ENCODE measurements at places on chromosomes 3 and 15.

DNA sequence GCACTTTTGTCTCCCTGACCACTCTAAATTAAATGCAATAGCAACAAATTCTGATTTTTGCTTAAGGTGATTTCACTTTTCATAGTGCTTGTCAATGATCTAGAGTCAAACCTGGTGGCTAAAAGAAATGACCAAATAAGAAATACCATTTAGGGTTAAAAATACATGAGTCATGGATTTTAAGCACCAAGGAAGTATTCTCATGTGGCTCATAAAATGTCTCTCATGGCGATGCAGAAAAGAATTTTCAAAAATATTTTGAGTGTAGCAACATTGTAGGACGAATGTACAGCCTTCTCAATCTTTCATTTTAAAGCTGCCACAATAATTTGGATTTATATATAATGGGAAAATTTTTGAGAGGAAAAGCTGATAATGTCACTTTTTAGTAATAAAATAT lies 193.6 kb downstream of the EPHA3 start:
- no peak for DNase-seq

- no peak for DNase-seq
Measured at GRCh38 chr3:160840590-160840989, 84.6 kb downstream of the PPM1L start.

GRCh38 chr15:58019503-58020376 lies 45.8 kb downstream of the ALDH1A2 start:
- no peak for DNase-seq

- no peak for DNase-seq
Measured at GRCh38 chr3:156602424-156602823, 47.5 kb upstream of the SSR3 start.

DNA sequence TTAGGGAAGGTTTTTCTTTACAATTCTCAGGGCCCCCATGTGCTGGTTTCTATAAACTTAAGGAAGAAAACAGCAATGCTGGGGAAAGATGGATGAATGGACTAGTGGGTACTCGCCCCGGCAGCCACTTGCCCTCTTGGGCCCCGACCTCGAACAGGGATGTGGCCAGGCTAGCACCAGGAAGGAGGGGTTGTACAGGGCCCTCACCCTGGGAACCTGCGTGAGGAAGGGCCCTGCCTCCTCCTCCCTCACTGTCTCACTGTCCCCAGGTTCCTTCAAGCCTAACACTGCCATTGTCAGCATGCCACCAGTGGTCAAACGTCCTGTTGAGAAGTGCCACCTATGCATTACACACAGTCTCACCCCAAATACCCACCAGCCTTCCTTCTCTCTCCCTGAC lies 9.1 kb downstream of the ADAMTS17 start:
- DNase-seq = no peak

DNA sequence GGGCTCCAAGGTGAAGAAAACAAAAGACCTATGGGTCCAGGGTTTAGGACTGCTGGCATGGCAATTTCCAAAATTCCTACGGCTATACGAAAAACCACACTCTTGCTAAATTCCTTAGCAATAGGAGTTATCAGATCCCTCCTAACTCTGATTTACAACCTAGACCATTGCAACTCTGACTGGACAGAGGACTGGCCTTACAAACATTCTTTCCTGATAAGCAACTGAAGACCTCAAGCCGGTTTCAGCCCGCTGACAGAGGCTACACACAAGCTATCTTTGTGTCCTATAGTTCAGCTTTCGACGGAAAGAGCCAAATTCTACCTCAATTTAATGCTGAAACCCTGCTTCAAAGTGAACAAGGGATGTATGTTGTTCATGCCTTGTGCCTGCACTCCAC lies 38.3 kb upstream of the AGBL1 start:
- DNase-seq = no peak

DNA sequence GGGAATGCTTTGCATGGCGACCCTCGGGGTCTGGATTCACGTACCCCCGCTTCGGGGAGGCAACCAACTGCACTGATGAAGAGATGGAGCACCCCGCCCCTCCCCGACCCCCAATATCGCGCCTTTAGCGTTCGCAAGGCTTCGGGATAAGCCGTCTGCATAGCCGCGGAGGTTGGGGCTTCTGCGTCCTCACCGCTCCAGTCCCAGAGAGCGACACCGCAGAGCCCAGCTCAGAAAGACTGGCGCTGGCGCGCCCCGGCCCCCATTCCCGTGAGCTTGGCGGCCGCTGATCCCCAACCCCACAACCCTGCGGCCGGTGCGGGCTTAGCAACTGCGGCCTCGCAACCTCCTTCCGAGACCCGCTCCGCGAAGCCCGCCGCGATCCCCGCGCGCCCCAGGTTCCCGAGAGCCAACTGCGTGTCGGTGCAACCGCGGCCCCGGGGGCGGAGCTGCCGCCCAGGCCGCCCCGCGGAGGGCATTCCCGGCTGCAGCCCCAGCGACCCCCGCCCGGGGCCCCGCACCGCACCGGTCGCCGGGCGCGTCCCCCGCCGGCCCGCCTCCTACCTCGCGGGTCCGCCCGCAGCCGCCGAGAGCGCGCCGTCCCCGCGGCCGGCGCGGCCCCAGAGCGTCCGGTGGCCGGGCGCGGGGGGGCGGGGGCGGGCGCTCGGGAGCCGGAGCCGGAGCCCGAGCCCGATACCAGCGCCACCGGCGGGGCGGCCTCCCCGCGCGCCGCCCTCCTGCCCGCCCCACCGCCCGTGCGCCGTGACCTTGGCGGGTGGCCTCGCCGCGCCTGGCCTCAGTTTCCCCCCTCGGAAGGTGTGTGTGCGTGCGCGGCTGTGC lies 79.5 kb downstream of the IQSEC1 start:
- no peak for DNase-seq

DNA sequence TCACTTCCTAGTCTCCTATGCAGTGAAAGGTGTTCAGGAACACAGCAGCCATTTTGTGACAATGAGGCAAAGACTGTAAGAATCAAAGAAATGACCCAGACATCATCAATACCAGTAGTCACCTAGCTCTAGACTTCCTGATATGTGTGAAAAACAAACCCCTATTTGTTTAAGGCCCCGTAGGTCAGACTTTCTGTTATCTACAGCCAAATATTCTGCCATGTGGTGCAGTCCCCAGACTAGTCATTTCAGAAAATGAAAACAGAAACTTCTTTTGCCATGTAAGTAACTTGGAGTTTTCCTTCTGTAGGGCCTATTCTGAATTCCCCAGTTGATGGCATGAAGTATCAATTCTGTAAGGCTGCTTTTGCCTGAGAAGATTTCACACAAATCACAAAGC lies 181.7 kb upstream of the SNTN start:
- DNase-seq = no peak

DNA sequence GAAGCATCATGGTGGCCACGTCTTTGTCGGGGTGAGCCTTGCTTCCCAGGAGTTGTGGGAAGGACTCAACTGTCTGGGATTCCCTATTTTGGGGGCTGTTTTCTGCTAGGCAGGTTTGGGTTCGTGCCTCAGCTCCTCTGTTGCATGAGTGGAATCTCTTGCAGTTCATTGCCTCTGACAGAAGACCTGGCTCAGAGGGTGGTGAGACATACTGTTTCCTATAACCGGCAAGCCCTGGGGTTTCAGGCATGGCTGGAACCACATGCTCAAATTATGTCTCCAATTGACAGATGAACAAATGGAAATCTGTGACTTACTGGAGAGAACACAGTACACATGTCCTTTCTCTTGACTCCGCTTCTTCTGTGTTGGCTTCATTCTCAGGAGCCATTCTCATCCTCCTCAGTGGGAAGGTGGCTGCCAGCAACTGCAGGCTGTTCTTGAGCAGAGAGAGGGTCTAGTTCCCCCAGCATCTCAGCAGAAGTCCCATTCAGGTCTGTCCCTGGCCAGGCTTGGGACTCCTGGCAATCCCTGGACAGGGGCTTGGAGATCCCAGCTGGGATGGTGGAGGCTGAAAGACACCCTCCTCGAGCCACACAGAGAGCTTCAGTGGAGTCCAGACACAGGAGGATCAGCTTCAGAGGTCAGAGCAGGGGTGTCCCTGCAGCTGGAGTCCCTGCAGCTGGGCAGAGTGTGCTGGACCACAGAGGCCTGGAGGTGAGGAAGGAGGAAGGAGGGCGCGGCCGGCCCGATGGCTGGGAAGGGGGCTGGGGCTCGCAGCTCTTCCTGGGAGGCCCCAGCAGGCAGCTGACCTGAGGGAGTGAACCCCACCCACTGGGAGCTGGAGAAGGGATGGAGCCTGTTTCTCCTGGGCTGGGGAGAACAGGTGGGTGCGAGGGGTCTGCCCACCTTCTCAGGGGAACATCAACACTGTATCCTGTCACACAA lies 97.6 kb downstream of the LSM3 start:
- no peak for DNase-seq

GRCh38 chr15:44066211-44066827 lies 128.8 kb downstream of the FRMD5 start:
- peak; percentile 72 for DNase-seq

DNA sequence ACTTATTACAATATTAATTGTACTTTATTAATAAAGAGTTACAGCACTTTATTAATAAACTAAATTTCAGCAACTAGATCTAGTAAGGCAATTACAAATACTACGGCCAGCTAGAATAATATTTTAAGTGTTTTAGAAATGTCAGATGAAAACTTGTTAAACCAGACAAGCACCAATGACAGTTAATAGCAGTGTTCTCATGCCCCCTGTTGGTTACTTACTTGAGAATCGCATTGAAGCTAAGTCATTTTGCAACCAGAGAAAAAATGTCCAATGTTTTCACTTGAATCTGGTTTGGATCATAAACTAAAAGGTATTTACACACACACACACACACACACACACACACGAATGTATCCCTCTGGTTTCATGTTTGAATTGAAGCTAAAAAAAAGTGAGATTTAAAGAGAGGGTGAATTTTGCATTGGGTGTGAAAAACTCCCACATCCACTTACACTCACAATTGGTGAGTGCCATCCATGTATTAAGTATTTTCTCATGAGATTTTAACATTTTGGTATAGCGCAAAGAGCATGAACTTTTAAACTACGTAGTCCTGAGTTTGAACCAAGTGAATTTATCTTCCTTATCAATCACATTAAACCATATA lies 347.7 kb downstream of the ZBBX start:
- DNase-seq = peak; percentile 30

GRCh38 chr15:39016706-39017105 lies 452.1 kb upstream of the RASGRP1 start:
- DNase-seq = no peak

DNA sequence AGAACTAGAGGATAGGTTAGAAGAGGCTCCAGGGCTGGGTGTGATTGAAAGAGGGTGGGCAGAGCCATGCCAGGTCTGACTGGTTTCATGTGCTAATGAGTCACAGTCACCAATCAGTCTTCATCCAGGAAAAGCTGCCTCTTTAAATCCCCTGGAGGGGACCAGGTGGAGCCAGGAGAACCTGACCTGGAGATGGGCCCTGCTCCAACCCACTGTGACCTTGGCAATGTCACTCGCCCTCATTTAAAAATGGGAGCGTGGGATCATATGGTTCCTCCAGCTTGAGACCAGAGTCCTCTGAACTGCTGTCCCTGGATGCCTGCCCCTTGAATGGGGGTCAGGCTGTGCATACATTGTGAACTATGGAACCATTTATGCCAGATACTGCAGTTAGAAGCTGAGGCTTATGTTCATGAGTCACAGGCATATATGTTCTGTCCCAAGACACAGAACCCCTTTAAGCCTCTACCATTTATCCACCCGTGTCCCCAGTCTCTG lies 23.0 kb downstream of the HES1 start:
- DNase-seq = no peak

DNA sequence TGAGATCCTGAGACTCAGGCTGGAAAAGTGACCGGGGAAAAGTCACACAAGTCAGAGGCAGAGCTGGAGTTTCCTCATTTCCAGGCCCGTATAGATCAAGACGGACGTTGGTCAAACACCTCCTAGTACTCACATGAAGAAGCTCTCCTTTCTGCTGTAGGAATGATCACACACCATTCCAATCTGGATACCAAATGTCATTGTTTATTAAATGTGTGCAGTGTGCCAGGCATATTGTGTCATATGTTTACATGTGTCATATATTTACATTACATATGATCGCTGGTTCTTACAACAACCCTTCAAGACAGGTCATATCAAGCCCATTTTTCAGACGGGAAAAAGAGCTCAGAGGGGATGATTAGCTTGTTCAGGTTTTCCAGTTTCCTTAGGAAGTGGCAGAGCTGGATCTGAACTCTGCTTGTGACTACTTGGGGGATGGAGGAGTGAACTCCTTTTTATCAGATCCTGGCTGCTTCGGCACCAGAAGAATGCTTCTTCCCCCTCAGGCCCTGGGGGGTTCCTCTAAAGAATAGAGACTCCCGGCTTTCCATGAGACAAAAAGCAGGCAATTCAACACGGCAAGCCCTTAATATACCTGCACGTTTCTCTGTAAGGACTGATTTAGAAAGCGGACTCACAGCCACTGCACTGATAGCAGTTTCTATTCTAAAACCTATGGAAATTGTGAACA lies 41.9 kb downstream of the FAM43A start:
- DNase-seq = no peak

DNA sequence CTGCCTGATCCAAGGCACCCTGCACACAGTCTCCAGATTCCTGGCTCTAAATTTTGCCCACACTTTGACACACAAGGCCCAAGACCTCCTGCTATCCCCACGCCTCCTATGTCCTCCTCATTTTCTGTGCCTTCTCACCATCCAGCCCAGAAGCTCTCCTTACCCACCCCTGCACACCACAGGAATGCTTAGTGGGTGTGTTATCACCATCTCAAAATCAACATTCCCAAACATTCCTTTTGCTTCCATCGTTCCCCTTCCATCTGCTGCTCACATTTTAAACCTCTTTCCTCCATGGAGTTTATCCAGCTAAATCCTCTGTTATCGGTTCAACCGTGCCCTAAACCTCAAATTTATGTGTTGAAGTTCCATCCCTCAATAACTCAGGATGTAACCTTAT lies 43.9 kb downstream of the DGKG start:
- no peak for DNase-seq

- DNase-seq = peak; percentile 76
Measured at GRCh38 chr3:47681016-47681415, 100.7 kb downstream of the SMARCC1 start.

- no peak for DNase-seq
Measured at GRCh38 chr3:123881771-123882170, 2.4 kb downstream of the MYLK start.

DNA sequence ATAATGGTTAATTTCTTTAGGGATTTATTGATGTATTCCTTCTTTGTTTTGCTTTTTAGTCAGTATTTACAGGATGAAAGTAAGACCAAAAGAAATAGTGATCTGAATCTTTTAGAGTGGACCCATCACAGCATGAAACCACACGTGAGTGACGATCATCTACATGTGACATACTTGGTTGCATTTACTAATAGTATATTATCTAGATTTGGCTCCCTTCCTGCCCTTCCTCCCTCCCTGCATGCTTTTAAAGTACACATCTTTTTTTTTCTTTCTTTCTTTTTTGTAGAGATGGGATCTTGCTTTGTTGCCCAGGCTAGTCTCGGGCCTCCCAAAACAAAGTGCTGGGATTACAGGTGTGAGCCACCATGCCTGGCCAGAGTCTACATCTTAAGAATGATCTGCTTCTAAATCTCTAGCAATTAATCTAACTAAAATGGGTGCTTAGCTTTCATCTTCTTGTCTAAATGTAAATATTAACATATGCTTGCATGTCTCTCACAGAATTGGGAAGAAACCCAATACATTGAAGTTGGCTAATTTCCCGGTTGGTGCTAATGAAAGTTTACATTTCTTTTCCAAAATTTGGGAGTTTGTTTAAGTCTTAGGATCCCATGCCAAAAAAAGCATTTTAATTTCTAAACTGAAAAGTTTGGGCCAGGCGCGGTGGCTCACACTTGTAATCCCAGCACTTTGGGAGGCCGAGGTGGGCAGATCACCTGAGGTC lies 38.0 kb downstream of the SENP2 start:
- DNase-seq = no peak
